A549 treated with ZK216348 at 1 μM for 4 hours (cell line): ENCODE measurements at places on chromosomes 12 and 14. TPM values are rescaled to one million over a fixed set of nuclear protein-coding genes. Genes with fewer than 3 reads are reported as not detected.

Gene RHOJ
- total RNA-seq, result not detected in 5 replicates

Gene AMDHD1
- 1.9 to 2.4 TPM (median 2.3 TPM) in 5 replicates for total RNA-seq

Gene SCNN1A
- 12.4 to 24.3 TPM (median 21.4 TPM) in 5 replicates for total RNA-seq

Gene ESPL1
- 10.5 to 24.6 TPM (median 22.1 TPM) in 5 replicates for total RNA-seq

Gene FAR2
- total RNA-seq, result 0.21 TPM in 1 of 5 replicates, not detected in the others

Gene LYZ
- total RNA-seq, result 0.34 to 2.5 TPM (median 1.7 TPM) in 4 of 5 replicates, not detected in the other

Gene WNT1
- 0.13 to 0.20 TPM in 2 of 5 replicates, not detected in the others for total RNA-seq

Gene DRAM1
- 19.7 to 27.1 TPM (median 20.8 TPM) in 5 replicates for total RNA-seq

Gene EML1
- total RNA-seq, result 33.3 to 45.4 TPM (median 38.2 TPM) in 5 replicates

Gene CD163
- not detected in 5 replicates for total RNA-seq

Gene CLIP1
- 35.8 to 51.2 TPM (median 44.4 TPM) in 5 replicates for total RNA-seq

Gene TAS2R8
- total RNA-seq, result not detected in 5 replicates

Gene SPRYD3
- 25.6 to 40.9 TPM (median 38.3 TPM) in 5 replicates for total RNA-seq

Gene FBXO33
- total RNA-seq, result 6.8 to 9.6 TPM (median 7.3 TPM) in 5 replicates

Gene PLD4
- total RNA-seq, result 0.05 to 0.14 TPM in 2 of 5 replicates, not detected in the others

Gene LALBA
- total RNA-seq, result not detected in 5 replicates

Gene CLEC12A
- not detected in 5 replicates for total RNA-seq

Gene PRB2
- not detected in 5 replicates for total RNA-seq

Gene TBX5
- total RNA-seq, result not detected in 5 replicates

Gene LHX5
- total RNA-seq, result not detected in 5 replicates

Gene RIN3
- 14.5 to 26.1 TPM (median 24.4 TPM) in 5 replicates for total RNA-seq

Gene FAM186B
- 0.11 to 0.23 TPM (median 0.14 TPM) in 3 of 5 replicates, not detected in the others for total RNA-seq

Gene CD163L1
- 0.16 to 0.51 TPM (median 0.20 TPM) in 5 replicates for total RNA-seq

Gene SLC38A4
- 0.12 TPM in 1 of 5 replicates, not detected in the others for total RNA-seq
